ENCODE measurements at places on chromosomes 5 and 9. TPM values are rescaled to one million over a fixed set of nuclear protein-coding genes. Genes with fewer than 3 reads are reported as not detected.

- peaks cover 31% of the 10 kb centered on the region for H3K36me3 ChIP-seq
- peaks cover 15% of the 10 kb centered on the region for H3K4me1 ChIP-seq
- H3K27me3 ChIP-seq = no peaks in the 10 kb centered on the region
- no peak overlapping the region for H3K27ac ChIP-seq
- no peak for DNase-seq
Observed at GRCh38 chr9:110252509-110253139, 3.7 kb downstream of the TXN start.

- H3K27me3 ChIP-seq = no peaks in the 10 kb centered on the region
- no peak for DNase-seq
Observed at GRCh38 chr5:170471551-170472178, 32.2 kb upstream of the KCNIP1 start.

Gene GRM6
- not detected for total RNA-seq

DNA sequence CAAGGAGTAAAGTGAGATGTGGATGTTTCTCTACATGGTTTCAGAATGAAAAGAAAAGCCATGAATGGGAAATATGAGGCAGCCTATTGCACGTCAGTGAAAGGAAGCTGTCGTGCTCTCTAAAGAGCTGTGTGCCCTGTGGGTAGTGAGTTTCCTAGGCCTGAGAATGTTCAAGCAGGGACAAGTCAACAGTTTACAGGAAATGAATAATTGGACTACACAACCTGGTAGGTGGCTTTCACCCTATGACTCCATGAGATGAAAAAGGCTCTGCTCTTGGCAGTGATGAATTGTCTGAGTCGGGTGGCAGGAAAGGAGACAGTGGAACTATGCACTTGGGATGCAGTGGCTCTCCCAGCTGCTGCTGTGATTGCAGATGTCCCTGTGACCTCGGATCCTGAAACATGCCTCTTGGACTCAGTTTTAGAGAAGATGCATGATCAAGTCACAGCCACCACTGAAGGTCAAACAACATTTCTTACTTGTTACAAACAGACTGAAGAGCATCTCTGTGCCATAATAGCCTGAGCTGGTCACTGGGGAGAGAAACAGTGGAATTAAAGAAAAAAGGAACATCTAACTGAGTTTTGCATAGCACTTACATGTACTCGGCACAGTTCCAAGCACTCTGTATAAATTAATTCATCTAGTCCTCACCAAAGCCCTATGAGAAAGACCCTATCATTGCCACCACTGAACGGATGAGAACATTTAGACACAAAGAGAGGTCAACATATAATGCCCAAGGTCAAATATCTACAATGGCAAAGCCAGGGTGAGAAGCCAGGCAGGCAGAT lies 293.7 kb downstream of the SPOCK1 start:
- no peaks in the 10 kb centered on the region for H3K4me1 ChIP-seq
- H3K4me3 ChIP-seq = no peak overlapping the region
- DNase-seq = no peak
- no peak overlapping the region for H3K27ac ChIP-seq
- peaks cover 29% of the 10 kb centered on the region for H3K27me3 ChIP-seq

Gene GLRA1
- total RNA-seq = not detected

DNA sequence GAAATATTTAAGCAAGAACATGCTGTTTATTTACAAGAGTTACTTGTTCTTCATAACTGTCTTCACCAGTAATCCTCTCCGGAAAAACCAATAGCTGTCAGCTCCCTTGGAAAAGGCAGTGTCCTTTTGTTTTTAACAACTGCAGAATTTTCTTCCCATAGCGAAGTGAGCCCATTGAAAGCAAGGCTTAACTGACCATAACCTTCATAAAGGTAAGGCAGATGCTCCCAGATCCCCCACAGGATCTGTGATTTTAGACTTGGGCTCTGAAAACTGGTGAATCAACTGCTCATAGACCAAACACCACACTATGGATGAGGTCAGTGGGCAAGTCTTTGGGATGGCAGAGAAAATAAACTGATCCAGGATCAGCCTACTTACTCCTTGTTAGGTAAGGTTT lies 155.0 kb downstream of the GLIS3 start:
- no peaks in the 10 kb centered on the region for H3K36me3 ChIP-seq
- no peaks in the 10 kb centered on the region for H3K27me3 ChIP-seq
- no peak overlapping the region for H3K27ac ChIP-seq
- no peaks in the 10 kb centered on the region for H3K4me1 ChIP-seq

GRCh38 chr5:66015196-66015960 lies 89.0 kb downstream of the ERBIN start:
- H3K4me1 ChIP-seq = peaks cover 4% of the 10 kb centered on the region
- no peak for DNase-seq
- no peaks in the 10 kb centered on the region for H3K27me3 ChIP-seq
- no peak overlapping the region for H3K4me3 ChIP-seq

DNA sequence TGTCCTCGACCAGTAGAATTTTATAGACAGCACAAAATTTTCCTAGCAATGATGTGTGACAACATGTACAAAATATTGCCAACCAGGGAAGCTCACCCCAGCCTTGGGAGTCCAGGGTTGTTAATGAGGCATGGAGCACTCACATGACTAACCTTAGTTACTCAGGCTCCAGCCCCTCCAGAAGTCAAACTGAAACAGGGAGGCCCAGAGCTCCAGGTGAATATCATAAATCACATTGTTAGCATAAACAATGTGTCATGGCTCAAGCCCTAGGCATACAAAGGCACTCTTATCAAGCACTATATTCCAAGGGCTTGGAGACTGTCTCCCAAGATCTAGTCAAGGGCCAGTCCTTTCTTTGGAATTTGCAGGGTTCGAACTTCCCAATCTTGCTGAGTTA lies 44.4 kb downstream of the TNFAIP8 start:
- no peaks in the 10 kb centered on the region for H3K36me3 ChIP-seq
- H3K27me3 ChIP-seq = no peaks in the 10 kb centered on the region
- peaks cover 25% of the 10 kb centered on the region for H3K4me1 ChIP-seq

DNA sequence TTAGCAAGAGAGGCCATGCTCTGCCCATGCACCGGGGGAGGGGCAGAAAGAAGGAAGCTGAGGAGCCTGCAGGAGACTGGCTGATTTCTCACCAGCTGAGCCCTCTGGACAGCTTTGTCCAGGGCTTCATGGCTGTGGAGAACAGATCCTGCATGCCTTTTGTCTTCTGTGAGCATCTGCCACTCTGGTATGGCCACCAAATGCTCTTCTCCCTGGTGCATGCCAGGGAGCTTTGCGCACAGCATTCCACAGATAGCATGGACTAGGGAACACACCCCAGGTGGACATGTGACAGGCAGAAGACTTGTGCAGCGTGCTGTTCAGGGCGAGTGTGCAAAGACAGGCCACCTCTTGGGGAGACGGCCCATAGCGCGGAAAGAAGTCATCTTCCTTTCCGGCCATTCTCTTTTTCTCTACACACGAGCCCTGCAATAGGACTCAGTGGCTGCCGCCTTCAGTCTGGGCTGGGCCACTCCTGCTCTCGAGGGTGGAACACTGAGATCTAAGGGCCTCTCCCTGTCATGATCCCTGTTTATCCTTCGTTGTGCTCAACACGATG lies 56.7 kb downstream of the GADD45G start:
- no peaks in the 10 kb centered on the region for H3K36me3 ChIP-seq
- peak overlapping the region; percentile 28 for H3K4me3 ChIP-seq
- DNase-seq = peak; percentile 74
- no peaks in the 10 kb centered on the region for H3K27me3 ChIP-seq
- H3K27ac ChIP-seq = peak overlapping the region; percentile 77

DNA sequence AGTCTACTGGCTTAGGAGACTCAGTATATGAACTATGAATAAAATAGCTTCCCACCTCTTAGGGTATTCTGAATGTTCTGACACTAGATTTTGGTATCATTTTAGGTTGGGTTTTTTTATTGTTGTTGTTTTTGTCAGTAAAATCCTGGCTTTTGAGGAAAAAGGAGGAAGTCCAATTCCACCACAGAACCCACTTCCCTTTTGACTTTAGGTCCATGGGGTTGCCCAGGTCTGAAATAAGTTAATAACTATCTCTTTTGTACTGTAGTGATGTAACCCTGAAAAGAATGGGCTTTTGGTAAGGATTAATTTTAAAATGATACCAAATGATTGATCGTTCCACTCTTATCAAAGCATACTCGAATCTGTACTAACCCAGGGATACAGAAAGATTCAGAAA lies 29.1 kb upstream of the IL12B start:
- no peak overlapping the region for H3K27ac ChIP-seq
- H3K4me3 ChIP-seq = no peak overlapping the region
- no peaks in the 10 kb centered on the region for H3K4me1 ChIP-seq
- H3K27me3 ChIP-seq = no peaks in the 10 kb centered on the region
- no peaks in the 10 kb centered on the region for H3K36me3 ChIP-seq
- no peak for DNase-seq

- H3K4me3 ChIP-seq = no peak overlapping the region
- peak; percentile 69 for DNase-seq
- no peak overlapping the region for H3K27ac ChIP-seq
- H3K4me1 ChIP-seq = peaks cover under 1% of the 10 kb centered on the region
Observed at GRCh38 chr5:32138839-32139493, 35.2 kb downstream of the GOLPH3 start.

Gene ADAMTS13
- 2.0 TPM for total RNA-seq

Gene CYSRT1
- total RNA-seq = 0.41 TPM

DNA sequence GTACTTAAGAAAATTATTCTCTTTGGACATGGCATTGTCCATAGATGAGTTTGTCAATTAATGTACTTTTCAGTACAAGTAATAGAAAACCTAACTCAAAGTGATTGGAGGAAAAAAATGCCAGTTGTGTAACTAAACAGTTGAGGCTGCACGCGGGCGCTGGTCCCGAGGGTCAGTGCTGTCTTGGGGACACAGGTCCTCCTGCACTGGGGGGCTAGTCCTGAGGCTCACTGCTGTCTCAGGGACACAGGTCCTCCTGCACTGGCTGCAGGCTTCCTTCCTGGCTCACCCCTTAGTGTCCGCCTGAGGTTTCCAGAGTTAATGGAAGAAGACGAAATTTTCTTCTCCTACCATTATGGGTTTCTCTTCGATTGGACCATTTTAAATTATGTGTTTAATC lies 281.1 kb downstream of the CD180 start:
- no peak for DNase-seq
- no peaks in the 10 kb centered on the region for H3K4me1 ChIP-seq
- no peak overlapping the region for H3K4me3 ChIP-seq
- no peaks in the 10 kb centered on the region for H3K36me3 ChIP-seq
- H3K27me3 ChIP-seq = no peaks in the 10 kb centered on the region
- no peak overlapping the region for H3K27ac ChIP-seq

Gene OBP2B
- total RNA-seq = not detected

GRCh38 chr9:93387791-93388190 lies 63.7 kb upstream of the FAM120A start:
- H3K36me3 ChIP-seq = no peaks in the 10 kb centered on the region
- DNase-seq = no peak
- no peak overlapping the region for H3K27ac ChIP-seq
- H3K4me3 ChIP-seq = no peak overlapping the region
- no peaks in the 10 kb centered on the region for H3K27me3 ChIP-seq
- no peaks in the 10 kb centered on the region for H3K4me1 ChIP-seq

Gene GPR151
- total RNA-seq = not detected

Gene TRPM3
- 0.35 TPM for total RNA-seq

DNA sequence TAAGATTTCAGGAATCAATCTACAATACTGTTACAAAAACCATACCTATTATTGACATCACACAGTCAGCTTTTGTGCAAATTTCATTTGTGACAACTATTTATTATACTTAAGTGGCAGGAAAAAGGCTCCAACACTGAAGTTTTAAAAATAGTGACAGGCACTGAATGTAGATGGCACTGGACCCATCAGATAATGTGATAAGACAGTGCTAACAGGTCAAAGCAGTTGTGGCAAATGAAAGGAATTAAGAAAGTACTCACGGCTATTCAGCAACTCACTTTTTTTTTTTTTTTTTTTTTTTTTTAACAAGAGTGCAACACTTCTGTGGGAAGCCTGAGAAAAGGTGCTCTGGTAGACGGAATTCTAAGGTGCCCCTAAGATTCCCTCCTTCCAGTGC lies 115.0 kb upstream of the MEF2C start:
- no peaks in the 10 kb centered on the region for H3K27me3 ChIP-seq
- H3K4me1 ChIP-seq = no peaks in the 10 kb centered on the region
- H3K4me3 ChIP-seq = no peak overlapping the region
- DNase-seq = no peak
- H3K27ac ChIP-seq = no peak overlapping the region

GRCh38 chr5:176899296-176899891 lies at the start of gene HK3:
Gene HK3 (minus strand): TSS chr5:176899346. CDS start chr5:176896159, 3,187 bp downstream.
- H3K27me3 ChIP-seq = no peaks in the 10 kb centered on the region
- peaks cover 12% of the 10 kb centered on the region for H3K36me3 ChIP-seq
- H3K27ac ChIP-seq = peak within 1 kb of the TSS; percentile 42
- peaks cover 22% of the 10 kb centered on the region for H3K4me1 ChIP-seq

GRCh38 chr9:88775559-88775958 lies 215.7 kb upstream of the S1PR3 start:
- H3K27me3 ChIP-seq = no peaks in the 10 kb centered on the region
- H3K36me3 ChIP-seq = no peaks in the 10 kb centered on the region
- no peak overlapping the region for H3K27ac ChIP-seq
- H3K4me1 ChIP-seq = peaks cover 10% of the 10 kb centered on the region
- H3K4me3 ChIP-seq = no peak overlapping the region

Gene AIF1L
- 12.3 TPM for total RNA-seq

Gene SPAG8
- 2.8 TPM for total RNA-seq

All from upper lobe of right lung (tissue), 1 donor.